Fibroblast of skin of scalp (primary cell): ENCODE measurements at places on chromosomes 11 and 22.

GRCh38 chr11:57340039-57340615 is 2.0 kb downstream of the P2RX3 start:
- peak; percentile 64 for DNase-seq

- DNase-seq = no peak
Observed at GRCh38 chr11:15505155-15505554, 390.4 kb downstream of the INSC start.

DNA sequence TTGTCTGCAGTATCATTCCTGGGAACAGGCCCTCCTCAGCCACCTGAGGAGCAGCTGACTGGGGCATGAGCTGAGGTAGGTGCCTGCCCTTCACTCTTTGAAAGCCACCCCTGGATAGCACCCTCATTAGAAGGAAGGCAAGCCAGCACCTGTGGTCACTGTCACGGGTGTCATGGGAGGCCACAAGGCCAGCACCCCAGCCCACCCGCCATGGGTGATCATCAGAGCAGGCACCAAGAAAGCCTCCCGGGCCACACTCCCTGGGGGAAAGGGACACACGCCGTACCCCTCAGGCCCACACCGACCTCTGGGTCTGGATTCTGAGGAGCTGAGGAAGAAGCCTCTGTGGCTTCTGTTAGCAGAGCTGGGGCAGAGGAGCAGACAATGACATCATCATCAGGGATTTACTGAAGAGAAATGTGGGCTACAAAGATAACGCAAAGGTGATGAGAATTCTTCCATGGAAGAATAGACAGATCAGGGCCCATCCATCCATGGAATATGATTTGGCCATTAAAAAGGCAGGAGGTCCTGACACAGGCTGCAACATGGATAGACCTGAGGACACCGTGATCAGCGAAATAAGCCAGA is 16.7 kb upstream of the NAP1L4 start:
- no peak for DNase-seq

GRCh38 chr11:8671651-8672062 is 10.8 kb downstream of the TRIM66 start:
- no peak for DNase-seq

- no peak for DNase-seq
Observed at GRCh38 chr11:68966894-68967780, 13.6 kb downstream of the MRGPRD start.

DNA sequence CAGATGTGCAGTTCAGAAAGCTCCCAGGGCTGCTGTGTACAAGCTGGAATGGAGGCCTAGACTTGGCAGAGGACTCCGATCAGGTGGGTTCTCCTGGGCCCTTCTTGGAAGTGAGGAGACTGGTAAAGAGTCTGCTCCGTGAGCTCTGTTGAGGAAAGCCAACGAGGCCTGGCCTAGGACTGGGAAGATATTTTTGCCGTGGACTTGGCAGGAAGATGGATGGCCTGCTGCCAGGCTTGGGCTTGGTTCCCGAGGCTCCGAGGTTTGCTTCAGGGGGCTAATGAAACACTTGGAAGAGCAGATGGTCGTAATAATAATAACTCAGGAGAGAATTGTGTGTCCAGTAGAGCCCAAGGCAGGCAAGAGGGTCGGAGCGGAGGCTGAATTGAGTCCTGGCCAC is 3.9 kb downstream of the GALR3 start:
- no peak for DNase-seq

GRCh38 chr11:69359735-69360480 is 66.0 kb downstream of the MYEOV start:
- DNase-seq = no peak

DNA sequence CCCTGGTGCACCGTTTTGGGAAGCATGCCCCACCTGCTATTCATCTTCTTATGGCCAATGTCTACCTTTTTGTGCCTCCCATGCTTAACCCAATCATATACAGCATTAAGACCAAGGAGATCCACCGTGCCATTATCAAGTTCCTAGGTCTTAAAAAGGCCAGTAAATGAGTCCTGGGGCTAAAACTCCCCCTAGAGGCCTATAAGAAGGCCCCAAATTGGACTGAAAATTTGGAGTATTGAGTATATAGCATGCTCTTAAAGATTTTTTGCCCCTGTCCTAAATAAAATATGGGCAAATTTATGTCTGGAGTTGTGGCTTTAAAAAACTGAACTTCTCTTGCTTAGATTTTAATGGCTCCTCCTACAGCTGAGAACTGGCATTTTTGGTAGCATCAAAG is 6.6 kb downstream of the OR51M1 start:
- no peak for DNase-seq

DNA sequence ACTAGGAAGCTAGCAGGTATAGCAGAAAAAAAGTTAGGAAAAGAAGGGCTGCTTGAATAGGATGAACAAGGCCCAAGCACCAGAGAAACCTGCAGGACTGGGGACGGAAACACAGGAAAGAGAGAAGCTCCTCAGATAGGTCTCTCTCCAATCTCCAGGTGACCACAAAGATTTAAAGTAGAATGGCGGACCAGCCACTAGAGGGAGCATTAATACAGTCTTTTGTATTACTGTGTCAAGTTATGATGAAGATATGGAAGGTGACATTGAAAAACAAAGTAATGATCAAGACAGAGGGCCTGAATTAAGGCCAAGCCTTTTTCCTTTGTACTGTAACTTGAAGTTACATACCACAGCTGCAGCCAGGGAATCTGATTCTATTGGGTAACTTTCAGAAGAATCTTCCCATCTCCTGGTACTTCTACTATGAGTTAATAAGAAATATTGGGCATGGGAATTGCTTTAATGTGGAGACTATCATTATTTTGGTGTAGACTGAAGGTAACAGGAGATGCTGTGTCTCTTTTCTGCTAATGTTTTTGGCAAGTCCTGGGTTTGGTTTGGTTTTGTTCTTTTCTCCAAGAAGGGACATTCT is 33.8 kb downstream of the OR2AG2 start:
- DNase-seq = peak; percentile 32

DNA sequence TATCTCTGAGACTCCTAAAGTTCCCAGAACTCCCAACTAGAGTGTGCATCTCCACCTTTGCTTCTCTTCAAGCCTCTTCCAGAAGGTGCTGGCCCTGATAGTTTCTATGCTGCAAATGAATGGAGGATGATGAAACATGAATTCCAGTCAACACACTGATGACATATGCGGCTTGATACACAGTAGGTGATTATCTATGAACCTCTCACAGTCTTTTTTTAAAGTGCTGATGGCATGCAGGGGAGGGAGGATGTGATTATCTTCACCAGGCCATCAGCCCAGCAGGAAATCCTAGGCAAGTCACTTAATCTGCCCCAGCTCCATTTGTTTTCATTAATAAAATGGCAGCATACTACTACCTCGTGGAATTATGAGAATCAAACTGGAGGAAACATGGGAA is 548.5 kb downstream of the SOX6 start:
- no peak for DNase-seq

DNA sequence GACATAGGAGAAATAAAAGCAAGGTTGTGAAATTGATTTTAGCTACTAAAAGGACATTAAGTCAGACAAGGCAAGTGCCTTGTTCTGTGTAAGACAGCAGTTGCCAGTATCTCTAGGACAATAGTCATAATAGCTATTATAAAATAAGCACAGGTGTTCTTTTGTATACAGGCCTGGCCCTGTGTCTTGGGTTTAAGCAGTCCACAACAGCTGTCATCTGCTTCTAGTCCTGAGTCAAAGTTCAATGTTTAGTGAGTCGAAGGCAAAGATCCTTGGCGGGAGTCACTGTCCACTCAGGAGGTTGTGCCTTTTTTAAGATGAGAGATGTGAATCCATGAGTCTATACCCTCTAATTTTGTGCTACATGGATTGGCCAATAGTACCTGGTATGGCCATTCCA is 79.5 kb downstream of the SC5D start:
- DNase-seq = no peak

GRCh38 chr11:118051136-118051610 is 25.7 kb upstream of the TMPRSS4 start:
- DNase-seq = no peak

DNA sequence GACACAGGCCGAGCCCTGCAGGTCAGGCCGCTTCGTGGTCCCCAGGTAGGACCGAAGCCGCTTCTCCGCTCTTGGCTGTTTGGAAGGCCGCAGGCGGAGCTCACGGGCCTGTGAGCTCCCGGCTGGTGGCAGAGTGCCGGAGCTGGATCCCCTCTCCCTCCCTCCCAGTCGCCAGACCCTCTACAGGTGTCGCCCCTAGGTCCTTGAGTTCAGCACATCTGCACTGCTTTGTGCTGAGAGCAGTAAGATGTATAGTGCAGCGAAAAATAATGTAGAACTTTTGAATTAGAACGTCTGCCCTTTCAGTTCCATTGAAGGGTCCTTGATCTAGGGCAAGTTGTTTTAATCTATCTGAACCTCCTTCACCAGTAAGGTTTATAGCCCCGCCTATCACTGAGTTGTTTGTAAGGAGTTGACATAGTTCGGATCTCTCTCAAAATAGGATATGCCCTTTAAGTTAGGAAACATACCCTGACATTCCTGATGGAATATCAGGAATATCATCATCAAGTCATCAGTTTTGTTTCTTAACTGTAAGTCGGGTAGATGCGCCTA is 419 bp downstream of the ANKRD49 start:
- no peak for DNase-seq

GRCh38 chr11:5581014-5581413 is 337 bp downstream of the OR52B6 start:
- DNase-seq = no peak

GRCh38 chr11:96464700-96465307 is 75.0 kb downstream of the JRKL start:
- DNase-seq = peak; percentile 73

- peak; percentile 44 for DNase-seq
Observed at GRCh38 chr22:27962268-27963044, 43.4 kb upstream of the PITPNB start.

DNA sequence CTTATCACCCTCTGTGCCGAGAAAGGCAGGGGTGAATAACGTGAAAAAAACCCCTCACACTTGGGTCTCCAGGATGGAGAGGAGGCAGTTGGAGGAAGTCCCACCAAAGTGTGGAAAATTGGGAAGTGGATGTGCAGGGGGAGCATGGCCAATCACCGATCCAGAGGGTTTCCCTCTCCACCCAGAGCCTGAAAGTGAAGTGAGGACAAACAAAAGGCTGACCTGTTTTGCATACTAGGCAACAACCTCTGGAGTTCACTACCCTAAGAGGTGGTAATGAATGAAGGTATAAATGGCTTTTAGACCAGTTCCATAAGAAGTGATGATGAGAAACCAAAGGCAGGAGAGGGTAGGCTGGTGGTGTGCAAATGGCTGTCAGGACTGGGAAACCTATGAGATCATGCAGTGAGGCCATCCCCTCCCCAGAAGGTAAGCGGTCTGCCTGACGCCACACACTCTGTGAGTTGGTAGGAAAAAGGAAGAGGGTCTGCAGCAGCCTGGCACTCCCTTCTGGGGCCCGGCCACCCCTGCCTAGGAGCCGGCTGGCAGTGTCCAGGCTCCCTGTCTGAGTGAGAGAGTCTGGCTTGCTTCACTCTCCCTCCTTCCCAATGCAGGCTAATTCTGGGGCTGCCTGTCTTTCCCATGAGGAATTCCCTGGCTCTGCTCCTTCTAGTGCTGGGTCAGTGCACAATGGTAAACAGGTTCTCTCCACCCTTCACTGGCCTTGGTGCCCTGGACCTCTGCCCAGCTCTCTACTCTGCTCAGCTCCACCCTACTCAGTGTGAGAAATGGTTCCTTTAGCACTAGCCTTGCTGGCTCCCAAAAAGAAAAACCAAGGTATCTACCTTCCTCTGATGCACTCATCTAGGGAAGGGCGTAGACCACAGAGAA is 15.6 kb downstream of the TBC1D10A start:
- peak; percentile 38 for DNase-seq

GRCh38 chr11:14258221-14258935 is 100.6 kb downstream of the RRAS2 start:
- DNase-seq = no peak

DNA sequence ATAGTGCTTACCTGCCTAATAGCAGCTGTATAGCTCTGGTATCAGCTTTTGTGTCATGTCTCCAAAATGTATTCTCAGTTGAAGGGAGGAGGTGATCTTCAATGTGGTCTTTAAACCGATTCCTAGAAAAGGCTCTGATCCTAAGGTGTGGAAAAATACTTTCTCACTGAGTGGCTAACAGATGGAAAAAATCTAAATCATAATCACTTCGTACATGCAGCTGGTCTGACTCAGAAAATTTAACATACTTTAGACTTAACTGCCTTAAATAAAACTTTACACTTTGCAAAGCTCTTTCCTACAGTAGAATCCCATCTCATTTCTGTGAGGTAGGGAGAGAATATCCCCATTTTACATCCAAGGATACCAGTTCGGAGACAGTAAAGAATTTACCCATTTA is 38.0 kb downstream of the C2CD3 start:
- no peak for DNase-seq

DNA sequence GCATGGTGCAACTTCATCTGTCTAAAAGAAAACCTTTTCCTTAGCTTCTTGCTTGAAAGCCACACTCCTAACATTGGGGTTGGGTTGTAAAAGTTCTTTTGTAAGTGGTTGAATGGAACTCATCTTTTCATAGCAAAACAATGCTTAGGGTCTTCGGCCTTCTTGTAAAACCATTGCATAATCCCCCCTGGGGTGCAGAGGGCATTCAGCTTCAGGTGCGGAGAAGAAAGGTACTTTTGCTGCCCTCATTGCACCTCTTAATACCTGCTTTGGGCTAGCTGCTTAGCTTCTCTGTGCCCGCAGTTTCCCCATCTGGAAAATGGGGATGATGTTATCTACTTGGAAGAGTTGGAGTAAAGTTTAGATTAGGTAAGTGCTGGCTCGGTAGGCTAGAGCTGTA is 10.1 kb downstream of the TEAD1 start:
- DNase-seq = no peak

DNA sequence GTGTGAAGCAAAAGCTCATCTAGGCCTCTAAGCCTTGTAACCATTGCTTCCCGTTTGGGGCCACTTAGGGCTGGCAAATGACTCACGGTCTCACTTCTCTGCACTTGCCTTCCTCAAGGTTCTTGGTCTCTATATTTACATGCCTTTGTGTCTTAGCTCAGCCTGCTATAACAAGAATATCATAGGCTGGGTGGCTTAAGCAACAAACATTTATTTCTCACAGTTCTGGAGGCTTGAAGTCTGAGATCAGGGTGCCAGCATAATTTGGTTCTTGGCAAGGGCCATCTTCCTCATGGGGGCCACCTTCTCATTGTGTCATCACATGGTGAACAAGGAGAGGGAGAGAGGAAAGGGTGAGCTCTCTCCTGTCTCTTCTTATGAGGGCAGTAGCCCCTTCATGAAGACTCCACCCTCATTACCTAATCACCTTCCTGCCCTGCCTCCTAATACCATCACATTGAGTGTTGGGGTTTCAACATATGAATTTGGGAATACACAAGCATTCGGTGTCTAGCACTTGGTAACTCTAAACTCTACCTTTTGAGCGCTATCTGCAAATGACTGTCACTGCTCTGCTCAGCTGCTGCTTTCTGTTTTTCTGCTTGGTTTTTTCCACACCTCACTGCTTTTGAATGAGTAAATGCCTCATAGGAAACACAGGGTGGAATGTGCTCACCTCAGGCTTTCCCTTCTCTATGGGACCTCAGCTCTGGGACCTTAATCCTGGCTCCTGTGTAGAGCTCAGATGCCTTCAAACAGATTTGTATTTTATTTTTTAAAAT is 16.2 kb upstream of the ME3 start:
- DNase-seq = peak; percentile 89
